ENCODE measurements at places on chromosomes 11 and 22. TPM values are rescaled to one million over a fixed set of nuclear protein-coding genes. Genes with fewer than 3 reads are reported as not detected.

The CDC42BPG gene
- polyA plus RNA-seq = 2.8 TPM

DNA sequence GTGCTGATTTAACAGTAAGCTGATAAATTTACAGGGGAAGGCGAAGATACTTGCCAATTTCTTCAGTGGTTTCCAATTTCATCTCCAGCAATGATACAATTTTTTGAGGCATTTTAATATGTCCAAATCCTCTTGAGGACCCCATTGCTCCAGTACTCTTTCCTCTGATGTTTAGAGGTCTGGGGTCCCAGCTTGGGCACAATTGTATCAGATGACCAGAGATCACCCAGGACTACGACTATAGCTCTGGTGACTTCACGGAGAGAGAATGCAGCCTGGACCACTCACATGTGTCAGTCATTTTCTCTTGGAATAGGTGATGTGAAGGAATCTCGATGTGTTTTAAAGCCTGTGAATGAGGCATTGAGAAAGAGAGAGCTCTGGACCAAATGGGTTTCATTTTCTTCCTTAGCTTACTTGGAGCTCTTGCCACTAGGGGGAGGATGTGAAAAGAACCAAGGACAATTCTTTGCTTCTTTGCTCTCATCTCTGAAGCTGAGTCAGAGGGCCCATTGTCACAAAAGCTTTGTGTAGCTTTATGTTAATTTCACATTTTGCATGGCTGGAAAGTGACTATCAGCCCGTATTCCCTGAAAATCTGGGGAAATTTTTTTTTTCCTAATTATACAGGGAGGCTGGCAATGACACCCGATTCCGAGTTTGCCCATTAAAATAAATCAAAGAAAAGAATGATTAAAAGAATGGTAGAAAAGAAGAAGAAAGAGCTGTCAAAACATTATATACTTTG is 6.7 kb upstream of the CCDC90B start:
- peak; percentile 72 for DNase-seq

DNA sequence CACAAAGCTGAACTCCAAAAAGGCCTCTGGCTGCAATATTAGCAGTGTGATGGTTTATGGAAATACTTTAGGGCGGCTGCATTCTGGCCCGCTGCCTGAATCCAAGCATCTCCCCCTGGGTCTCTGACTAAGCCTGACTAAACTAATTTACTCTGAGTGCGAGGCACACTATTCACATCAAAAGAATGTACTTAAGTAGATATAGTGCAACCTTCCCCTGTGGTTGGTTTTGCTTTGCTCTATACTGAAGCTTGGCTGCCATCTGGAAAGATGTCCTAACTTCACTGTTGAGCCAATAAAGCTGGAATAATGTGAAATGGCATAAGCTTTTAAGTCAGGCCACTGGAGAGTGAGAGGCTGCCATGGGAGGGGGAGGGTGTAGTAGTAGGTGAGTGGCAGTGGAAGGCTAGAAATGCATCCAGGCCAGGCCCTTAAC is 321.6 kb downstream of the AASDHPPT start:
- DNase-seq = peak; percentile 87

GRCh38 chr11:86678296-86678695 is 5.9 kb upstream of the ME3 start:
- DNase-seq = no peak

DNA sequence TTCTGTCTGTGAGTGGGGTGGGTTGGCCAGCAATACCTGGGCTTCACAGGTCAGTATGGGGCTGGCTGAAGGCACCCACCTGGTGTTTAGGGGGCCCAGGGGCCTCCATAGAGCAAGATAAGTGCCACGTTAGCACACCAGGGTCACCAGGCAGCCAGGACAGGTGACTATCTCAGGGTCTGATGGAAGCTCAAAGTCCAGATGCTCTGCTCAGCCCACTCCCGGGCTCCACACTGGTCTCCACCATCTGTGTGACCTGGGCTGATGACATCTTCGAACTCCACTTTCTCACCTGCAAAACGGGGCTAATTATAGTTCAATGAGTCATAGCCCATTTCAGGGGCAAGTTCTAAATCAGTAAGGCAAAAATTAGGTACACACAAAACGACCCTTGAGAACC is 39.4 kb upstream of the PRDM11 start:
- no peak for DNase-seq

The KRTAP5-11 gene
- not detected for polyA plus RNA-seq

DNA sequence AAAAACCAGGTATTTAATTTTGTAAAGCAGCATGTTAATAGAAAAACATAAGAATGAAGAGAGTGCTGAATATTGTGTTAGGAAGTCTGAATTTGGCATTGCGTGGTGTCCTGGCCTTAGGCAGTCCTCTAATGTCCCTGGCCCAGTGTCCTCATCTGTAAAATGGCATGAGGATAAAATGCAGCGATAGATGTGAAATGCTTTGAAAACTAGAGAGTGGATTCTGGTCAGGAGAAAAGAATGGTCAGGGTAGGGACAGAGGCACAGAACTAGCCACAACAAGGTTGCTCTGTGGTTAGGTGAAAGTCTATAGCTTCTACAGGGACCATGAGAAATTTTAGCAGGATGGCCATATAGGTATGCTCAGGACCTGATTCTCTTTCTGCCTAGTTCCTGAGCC is 18.9 kb downstream of the RNF185 start:
- no peak for DNase-seq

The HBG1 gene
- polyA plus RNA-seq = 231 TPM

The RASD2 gene
- 20.6 TPM for polyA plus RNA-seq

GRCh38 chr11:94454301-94454700 is 39.3 kb downstream of the MRE11 start:
- no peak for DNase-seq

- no peak for DNase-seq
These were observed 66.0 kb downstream of the TBC1D22A start for GRCh38 chr22:46828323-46828900.

- no peak for DNase-seq
These were observed 15.4 kb downstream of the P2RY6 start for GRCh38 chr11:73287400-73288101.

The LIMK2 gene
- polyA plus RNA-seq = 25.5 TPM

The PHLDA2 gene
- 1.5 TPM for polyA plus RNA-seq

- DNase-seq = no peak
These were observed 8.1 kb upstream of the SRSF8 start for GRCh38 chr11:95058621-95059020.

- DNase-seq = no peak
These were observed 242.0 kb downstream of the BRD1 start for GRCh38 chr22:49585461-49586243.

The CALCA gene
- not detected for polyA plus RNA-seq

The SH3BP1 gene
- polyA plus RNA-seq = 27.2 TPM

The ACR gene
- not detected for polyA plus RNA-seq

- no peak for DNase-seq
These were observed 13.3 kb downstream of the B3GAT1 start for GRCh38 chr11:134398644-134399292.

DNA sequence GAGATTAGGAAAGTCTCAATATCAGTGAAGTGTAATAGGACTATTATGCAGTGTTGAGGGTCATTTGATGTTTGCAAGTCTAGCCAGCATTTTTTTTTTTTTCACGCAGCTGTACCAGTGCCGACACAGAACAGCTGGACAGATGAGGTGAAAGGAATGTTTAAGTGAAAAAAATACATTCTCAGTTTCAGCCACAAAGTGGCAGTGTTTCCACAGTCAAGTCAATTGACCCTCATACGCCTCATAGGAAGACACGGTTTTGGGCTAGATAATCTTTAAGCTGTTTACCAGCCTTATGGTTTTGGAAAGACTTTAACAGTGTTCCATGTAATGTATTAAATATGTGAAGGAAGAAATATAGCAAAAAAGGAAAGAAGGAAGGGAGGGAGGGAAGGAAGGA is 349.9 kb upstream of the ANO3 start:
- peak; percentile 76 for DNase-seq

The RIN1 gene
- 4.6 TPM for polyA plus RNA-seq

DNA sequence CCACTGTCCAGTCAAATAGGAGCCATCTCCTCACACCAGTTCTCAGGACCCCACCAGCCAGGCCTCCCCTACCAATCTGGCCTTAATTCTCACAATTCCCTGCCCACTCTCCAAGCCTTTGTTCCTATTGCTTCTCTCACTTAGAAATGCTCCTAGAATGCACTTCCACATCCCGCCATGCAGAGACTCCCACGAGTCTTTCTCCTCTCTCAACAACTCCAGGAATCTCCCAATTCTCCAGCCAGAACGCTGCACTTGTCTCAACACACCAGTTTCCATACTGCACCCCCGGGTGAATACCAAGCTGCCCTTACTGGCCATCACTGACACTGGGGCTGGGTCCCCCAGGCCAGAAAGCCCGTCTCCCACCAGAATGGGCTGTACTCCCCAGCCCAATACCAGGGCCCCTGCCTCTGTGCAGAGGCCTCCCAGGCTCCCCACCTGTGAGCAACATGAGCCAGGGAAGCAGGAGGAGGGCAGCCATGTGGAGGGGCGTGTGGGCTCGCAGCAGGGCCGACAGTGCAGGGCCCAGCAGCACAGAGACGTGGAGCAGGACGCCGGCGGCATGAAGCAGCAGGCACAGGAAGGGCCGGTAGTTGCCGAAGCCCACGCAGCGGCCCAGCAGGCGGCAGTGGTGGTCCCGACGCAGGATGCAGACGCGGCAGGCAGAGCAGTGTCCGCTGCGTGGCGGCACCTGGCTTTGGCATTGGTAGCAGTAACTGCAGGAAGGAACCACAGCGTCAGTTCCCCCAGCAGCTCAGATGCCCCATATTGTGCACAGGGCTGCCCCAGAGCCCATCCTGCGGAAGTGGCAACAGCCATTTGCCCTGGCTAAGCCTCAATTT is 2.4 kb downstream of the ZDHHC24 start:
- DNase-seq = peak; percentile 50

The TRIM29 gene
- 0.16 TPM for polyA plus RNA-seq

DNA sequence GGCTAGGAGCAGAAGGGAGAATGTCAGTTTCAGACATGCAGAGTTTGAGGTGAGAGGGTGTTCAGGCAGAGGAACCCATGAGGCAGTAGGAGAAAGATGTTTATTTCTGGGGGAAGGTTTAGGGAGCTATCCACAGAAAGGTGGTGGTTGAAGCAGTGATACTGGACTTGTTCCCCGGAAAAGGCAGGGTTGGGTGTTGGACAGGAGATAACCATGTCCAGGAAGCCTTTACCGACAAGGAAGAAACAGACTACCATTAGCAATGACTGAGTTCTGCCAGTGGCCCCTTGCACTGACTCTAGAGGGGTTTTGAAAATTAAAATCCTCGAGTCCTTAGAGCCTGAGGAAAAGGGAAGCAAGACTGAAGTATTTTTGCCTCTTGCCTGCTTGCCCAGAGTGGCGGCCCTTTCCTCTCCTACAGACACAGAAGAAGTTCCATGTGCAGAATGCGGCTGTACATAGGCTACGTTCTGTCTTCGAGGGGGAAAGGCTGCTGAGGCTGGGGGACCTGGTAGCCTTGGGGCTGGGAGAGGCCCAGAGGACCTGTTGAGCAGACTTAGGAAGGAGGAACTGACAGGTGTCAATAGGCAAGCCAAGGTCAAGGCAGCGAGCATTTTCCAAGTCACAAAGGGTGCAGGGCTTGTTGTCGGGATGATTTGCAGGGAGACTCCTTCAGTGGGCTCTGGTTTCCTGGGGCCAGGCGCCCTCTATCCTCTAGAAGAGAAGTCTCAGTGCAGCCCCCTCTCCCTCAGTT is 146.7 kb downstream of the LDLRAD3 start:
- DNase-seq = no peak

The RAC2 gene
- polyA plus RNA-seq = 3.3 TPM

The TRIM51 gene
- not detected for polyA plus RNA-seq

DNA sequence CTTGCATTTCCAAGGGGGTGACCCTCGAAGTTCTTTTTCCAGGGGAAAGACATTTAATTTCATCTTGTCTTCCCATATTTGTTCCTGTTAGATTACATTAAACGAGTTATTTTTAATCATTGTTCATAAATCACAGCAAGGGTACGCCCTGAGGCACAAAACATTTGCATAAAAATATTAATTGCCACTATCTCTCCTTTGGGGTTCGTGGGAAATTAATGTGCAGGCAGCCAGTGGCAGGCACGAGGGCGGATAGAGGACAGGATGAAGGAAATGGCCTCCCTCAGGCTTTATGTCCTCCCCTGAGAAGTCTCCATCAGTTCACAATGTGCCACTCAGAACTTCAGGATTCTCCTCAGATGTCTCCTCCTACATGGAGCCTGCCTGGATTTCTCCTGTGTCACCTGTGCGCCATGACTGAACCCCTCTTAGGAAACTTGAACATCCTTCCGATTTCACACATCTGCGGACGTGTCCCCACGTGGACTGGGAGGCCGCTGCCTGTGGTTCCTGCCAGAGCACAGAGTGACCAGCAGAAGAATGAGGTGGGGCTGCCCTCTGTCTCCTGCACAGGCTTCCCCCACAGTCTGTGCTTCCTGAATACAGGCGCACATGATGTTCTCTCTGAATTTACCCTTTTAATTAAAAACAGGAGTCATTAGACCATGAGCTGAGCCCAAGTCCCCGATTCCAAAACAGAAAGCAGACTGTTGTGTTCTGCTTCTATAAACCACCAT is 1085.9 kb downstream of the TBC1D22A start:
- no peak for DNase-seq

The C11orf16 gene
- not detected for polyA plus RNA-seq

GRCh38 chr11:111193924-111194490 is 51.5 kb upstream of the POU2AF2 start:
- no peak for DNase-seq

The C1QTNF5 gene
- polyA plus RNA-seq = 20.1 TPM

The KCNQ1 gene
- polyA plus RNA-seq = 2.1 TPM

DNA sequence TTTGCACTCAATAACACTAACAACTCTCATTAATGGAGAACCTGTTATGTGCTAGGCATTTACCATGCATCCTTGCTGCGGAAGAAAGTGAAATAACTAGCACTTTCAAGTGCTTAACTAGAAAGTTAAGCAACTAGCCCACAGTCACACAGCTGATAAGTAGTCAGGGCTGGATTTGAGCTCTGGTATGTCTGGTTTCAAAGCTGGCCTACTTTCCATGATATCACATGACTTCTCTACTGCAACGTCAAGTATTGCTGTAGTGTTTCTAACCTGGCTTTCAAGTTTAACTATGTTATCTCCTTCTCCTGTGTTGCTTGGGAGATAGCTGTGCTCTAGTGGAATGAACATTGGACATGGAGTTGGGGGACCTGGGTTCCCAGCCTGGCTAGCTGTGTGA is 12.1 kb downstream of the SLC15A3 start:
- no peak for DNase-seq

- no peak for DNase-seq
These were observed 35.9 kb upstream of the NUP50 start for GRCh38 chr22:45127866-45128265.

The C22orf42 gene
- polyA plus RNA-seq = not detected

All from muscle of arm (tissue), 14 donors.